ENCODE measurements at places on chromosomes 16 and 17. TPM values are rescaled to one million over a fixed set of nuclear protein-coding genes. Genes with fewer than 3 reads are reported as not detected.
A peak's percentile ranks its signal among the peaks of the same experiment; 100 is the strongest.

DNA sequence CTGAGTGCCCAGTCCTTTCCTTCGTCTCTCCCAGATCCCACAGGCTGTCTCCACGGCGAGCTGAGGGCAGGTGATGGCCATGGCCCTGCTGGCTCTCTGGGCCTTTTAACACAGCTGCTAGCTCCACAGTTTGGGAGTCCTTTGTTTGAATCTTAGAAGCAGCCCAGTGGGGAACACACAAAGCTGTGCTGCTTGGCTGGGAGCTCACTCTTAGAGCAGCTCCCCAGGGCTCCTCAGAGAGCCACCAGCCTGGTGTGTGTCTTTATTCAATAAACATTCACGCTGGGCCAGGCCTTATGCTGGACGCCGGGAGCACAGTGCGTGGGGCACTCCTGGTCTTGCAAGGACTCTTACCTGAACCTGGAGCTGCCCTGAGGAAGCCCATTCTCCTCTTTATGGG, 29.7 kb downstream of the WNT3 start:
- no peak for DNase-seq

DNA sequence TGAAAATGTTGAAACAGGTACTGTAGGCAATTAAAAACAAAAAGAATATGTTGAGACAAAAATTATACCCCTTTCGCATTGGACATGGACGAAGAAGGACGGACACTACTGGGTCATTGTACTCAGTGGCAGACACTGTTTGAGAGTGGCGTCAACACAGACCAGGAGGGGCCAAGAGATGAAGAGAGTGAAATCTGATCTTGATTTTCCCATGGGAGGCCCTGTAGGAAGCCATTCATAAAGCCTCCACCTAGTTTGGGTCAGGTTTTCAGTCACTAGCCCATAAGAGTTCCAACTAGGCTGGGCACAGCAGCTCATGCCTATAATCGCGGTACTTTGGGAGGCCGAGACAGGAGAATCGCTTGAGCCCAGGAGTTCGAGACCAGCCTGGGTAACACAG, 23.6 kb upstream of the SMURF2 start:
- DNase-seq, result no peak

DNA sequence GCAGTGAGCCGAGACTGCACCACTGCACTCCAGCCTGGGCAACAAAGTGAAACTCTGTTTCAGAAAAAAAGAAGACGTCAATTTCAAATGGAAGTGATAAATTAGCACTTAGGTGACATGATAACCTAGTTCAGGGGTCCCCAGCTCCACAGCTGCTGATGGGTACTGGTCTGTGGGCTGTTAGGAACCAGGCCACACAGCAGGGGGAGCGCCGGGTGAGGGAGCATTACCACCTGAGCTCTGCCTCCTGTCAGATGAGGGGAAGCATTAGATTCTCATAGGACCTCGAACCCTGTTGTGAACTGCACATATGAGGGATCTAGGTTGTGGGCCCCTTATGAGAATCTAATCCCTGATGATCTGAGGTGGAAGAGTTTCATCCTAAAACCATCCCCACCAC, 253.0 kb downstream of the FOXL1 start:
- DNase-seq, result no peak

DNA sequence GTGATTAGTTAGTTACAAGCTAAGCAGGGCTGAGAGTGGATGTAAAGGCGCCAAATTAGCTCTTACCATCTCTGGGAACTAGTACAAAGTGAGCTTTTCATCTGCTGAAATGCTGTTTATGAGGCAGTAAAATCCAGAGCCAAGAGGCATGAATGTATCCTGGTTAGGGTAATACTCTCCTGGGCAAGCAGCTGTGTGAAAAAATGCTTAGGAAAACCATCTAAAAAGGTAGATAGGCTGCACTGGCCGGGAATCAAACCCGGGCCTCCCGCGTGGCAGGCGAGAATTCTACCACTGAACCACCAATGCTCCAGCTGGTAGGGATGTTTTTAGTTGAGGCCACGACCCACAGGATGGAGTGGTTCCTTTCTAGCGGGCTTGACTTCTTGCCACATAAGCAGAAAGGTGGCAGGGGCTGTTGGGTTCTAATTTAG, 23.0 kb downstream of the VAC14 start:
- DNase-seq, result no peak

GRCh38 chr16:4317532-4318450, 1.9 kb downstream of the GLIS2 start:
- no peak for DNase-seq

DNA sequence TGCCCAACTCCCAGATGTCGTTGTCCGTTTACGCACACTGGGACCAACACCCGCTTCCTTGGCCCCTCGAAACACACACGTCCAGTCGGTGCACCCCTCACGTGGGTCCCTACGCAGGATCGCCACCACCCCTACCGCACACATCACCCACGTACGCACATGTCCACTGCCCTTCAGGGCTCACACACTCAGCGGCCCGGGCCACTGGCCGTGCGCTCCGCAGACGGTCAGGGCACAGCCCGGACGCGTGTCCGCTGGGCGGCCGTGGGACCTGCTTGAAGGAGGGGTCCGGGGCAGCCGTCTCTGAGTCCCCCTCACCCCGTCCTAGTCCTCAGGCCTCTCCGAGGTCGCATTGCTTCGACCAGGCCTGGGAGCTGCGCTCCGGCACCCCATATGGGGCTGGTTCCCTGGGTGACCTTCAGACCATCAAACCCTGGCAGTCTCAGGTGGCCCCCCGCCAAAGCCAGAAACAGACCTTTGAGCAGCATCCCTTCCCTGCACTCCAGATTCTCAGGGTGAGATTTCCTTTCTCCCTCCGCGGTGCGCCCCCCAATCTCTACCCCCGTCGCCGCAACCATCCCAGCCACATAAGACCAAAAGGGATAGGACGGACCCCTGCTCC, 914 bp upstream of the GPRC5B start:
- DNase-seq, result peak; percentile 50

DNA sequence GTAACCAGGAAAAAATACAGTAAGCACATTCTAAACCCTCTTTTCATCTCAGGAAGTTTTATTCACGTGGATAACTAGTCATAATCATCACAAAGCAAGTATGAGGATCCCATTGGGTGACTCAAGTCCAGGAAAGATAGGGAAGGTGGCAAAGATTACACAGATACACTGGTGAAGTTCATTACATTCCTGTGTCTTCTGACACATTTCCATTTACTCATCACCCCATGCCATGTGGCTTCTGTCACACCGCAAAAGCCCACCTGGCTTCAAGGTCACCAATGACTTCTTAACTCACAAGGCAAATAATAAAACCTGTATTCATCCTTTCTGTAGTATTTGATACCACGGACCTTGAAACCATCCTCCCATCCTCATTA, 17.0 kb downstream of the HS3ST3A1 start:
- DNase-seq, result no peak

DNA sequence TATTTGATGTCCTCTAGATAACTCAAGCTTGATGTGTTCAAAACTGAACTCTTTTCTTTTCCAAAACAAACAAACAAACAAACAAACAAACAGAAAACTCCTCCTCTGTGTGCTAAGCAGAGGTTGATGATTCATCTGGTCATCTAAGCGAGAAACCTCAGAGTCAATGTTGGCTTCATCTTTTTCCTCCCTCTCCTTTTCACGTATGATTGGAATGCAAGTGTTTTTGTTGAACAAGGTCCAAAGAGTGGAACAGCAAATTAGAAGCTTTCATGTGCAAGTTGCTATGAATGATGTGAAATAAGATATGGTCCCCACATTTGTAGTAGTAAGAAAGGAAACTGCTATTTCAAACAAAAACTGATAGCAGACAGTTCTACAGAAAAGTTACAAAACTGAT, 52.5 kb downstream of the TBX4 start:
- DNase-seq, result no peak

DNA sequence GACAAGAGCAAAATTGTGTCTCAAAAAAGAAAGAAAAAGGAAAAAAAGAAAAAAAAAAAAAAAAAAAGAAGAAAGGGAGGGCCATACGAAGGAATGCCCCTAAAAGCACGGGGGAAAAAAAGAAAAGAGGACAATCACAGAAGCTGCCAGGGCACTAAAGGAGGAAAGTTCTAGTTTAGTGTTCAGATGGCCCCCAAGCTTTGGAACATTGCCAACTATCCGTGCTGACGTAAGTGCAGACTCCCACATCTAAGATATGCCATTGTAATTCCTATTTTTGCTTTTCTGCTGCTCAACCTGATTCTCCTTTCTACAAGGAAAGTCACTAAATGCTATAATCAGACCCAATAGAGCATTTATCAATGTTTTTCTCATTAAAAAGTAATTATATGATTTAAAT, 842.1 kb downstream of the KCNJ2 start:
- no peak for DNase-seq

- peak; percentile 14 for DNase-seq
Observed at GRCh38 chr16:57306676-57307341, 22.3 kb upstream of the PLLP start.

GRCh38 chr17:19244781-19245180, 7.6 kb downstream of the EPN2 start:
- no peak for DNase-seq

DNA sequence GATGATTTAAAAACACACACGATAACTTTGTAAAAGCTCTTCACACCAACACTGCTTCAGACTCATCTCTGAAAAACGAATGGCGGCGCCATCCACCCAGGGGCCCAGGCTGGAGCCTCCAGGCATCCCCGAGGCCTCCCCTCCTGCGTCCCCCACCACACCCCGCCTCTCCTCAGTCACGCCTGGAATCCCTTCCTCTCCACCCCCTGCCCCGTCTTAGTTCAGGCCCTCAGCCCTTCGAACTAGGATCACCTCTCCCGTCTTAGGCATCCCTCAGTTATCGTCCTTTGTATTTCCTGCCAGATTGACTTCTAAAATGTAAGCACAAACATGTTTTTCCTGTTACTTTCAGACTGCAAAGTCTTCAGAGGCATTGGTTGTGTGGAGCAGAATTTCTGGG, 58.3 kb downstream of the NDEL1 start:
- no peak for DNase-seq

GRCh38 chr17:48723423-48724250, 652 bp downstream of the PRAC2 start:
- no peak for DNase-seq

DNA sequence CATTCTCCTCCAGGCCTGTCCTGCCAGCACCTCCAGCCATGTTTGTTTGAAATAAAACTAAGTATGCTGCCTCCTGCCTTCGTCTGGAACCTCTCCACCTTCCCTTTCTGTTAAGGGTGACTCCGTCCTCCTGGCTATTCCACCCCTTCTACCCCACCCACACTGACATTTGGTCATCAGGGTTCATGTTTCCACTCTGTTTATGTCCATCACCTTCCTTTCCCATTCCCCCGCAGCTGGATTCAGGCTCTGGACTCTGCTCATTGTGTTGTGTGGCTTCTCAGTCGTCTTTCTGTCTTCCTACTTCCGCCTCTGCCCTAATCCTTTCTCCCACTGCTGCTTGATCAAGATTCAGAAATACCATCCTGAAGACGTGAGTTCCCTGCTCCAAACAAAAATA, 28.6 kb downstream of the EPN2 start:
- DNase-seq, result no peak

- DNase-seq, result no peak
Observed at GRCh38 chr16:26909623-26910022, 157.1 kb upstream of the C16orf82 start.

DNA sequence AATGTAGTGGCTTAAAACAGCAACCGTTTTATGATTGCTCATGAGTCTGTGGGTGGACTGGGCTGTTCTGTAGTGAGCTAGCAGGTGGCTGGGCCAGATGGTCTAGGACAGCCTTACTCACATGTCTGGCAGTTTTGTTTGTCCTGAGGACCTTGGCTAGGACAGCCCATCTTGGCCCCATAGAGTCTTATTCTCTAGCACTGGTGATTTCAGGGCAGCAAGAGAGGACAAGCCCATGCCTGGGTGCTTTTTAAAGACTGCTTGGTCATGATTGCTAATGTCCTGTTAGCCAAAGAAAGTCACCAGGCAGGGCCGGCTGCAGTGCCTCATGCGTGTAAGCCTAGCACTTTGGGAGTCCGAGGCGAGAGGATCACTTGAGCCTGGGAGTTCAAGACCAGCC, 139.8 kb downstream of the KATNIP start:
- DNase-seq, result no peak

- DNase-seq, result no peak
Observed at GRCh38 chr17:43217614-43218087, 6.0 kb downstream of the TMEM106A start.

- peak; percentile 2 for DNase-seq
Observed at GRCh38 chr16:2524339-2524938, 4.3 kb downstream of the AMDHD2 start.

- DNase-seq, result no peak
Observed at GRCh38 chr17:27657620-27658019, 26.6 kb downstream of the LGALS9 start.

DNA sequence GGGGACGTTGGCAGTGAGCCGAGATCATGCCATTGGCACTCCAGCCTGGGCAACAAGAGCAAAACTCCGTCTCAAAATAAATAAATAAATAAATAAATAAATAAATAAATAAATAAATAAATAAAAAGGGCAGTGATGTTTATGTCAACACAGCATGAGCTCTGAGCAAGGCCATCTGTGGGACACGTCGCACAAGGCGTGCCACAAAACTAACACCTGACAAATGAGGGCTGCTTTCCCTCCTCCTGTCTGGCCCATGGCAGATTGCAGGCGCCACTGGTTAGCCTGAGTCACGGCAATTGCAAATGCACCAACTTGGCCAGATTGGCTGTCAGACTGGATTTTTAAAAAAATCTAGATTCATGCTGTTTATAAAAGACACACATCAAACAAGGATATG, 25.9 kb upstream of the SPNS3 start:
- no peak for DNase-seq

DNA sequence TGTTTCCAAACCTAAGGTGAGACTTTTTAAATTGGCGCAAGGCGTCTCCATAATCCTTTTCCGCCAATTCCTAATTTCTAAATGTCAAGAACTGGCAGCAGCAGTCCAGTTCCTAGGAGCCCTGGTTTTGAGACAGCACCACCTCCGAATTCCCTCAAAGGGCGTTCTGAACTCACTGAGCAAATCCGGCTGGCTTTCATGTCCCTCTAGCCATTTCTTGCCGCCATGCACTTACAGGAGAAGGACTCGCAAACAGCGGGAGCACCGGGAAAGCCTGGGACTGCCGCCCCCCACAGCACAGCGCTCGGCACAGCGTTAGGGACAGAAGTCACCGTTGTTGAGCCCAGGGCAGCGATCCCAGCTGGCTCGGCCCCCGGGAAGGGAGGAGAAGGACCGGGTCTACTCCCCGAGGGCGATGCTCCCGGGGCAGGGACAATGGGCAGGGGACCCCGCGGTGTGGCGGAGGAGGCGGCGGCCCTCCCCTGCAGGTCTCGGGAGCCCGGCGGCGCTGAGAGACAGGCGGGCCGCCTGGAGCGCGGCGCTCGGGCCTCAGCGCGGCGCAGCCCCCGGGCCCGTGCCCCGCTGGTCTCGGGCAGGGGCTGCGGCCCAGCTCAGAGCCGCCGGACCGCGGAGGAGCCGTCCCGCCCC, 545 bp downstream of the ARHGAP17 start:
- peak; percentile 63 for DNase-seq

- no peak for DNase-seq
Observed at GRCh38 chr16:85300406-85300968, 188.2 kb upstream of the CIBAR2 start.

The HSPB9 gene
- total RNA-seq, result 0.11 TPM

The CTRL gene
- 0.78 TPM for total RNA-seq

The VTN gene
- total RNA-seq, result 30.2 TPM

The MEIOB gene
- not detected for total RNA-seq

The DNAAF1 gene
- total RNA-seq, result not detected

The KLHL36 gene
- 66.1 TPM for total RNA-seq

The MYH2 gene
- total RNA-seq, result not detected

The TMEM170A gene
- total RNA-seq, result 9.5 TPM

The SLC12A3 gene
- total RNA-seq, result not detected

The CMTM2 gene
- 0.46 TPM for total RNA-seq

The ITGAD gene
- not detected for total RNA-seq

The TP53TG3 gene
- total RNA-seq, result 0.67 TPM

The MYH11 gene
- total RNA-seq, result 14.0 TPM

The NPTX1 gene
- not detected for total RNA-seq

The OR3A3 gene
- not detected for total RNA-seq
